Activated CD8-positive, alpha-beta memory T cell treated with anti-CD3 and anti-CD28 coated beads for 1 hour (primary cell): ENCODE measurements at places on chromosomes 6 and 20.

GRCh38 chr20:47054945-47055344 lies 160.3 kb downstream of the EYA2 start:
- DNase-seq = no peak

DNA sequence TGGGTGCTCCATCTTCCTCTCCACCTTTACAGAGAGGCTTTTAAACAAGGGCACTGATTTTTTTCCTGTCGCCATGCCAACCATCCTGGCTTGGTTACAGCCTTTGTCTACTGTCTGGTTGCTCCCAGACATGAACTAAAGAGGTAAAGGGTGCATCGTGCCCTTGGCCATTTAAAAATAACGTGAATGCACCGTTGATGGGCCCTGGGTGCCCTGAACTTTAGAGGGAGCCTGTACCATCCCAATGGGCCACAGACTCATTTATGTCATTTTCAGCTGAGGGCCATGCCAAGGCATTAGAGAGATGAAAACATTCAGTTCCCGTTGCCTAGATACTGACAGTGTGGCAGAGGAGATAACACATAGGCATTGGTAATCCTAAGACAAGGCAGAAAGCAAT lies 23.3 kb downstream of the TMC2 start:
- DNase-seq = no peak

DNA sequence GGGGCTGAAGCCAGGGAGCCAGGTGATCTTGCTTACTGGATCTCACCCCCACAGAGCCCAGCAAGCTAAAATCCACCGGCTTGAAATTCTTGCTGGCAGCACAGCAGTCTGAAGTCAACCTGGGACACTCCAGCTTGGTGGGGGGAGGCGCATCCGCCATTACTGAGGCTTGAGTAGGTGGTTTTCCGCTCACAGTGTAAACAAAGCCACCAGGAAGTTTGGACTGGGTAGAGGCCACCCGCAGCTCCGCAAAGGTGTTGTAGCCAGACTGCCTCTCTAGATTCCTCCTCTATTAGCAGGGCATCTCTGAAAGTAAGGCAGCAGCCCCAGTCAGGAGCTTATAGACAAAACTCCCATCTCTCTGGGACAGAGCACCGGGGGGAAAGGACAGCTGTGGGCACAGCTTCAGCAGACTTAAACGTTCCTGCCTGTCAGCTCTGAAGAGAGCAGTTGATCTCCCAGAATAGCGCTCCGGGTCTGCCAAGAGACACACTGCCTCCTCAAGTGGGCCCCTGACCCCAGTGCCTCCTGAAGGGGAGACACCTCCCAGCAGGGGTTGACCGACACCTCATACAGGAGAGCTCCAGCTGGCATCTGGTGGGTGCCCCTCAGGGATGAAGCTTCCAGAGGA lies 206.3 kb upstream of the KHDRBS2 start:
- DNase-seq = no peak

- DNase-seq = no peak
Observed at GRCh38 chr6:80622641-80623040, 516.2 kb downstream of the BCKDHB start.

DNA sequence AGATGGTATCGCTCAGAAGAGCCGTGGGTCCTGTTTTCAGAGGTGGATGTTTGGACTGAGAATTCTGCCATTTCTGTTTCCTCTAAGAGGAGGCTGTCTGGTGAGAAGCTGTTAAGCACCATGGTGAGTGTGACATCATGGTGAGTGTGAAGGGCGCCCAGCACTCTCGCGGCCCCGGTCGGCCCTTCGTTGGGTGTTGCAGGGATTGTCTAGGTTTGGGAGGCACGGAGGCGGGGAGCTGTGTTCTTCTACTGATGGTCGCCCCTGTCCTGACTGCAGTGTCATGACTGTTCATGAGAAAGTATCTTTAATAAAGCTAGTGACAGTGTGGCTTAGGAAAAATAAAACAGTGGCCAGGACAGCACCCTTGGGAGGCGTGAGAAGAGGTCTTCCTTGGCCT lies 70.4 kb downstream of the NOL4L start:
- no peak for DNase-seq

GRCh38 chr20:56382696-56383095 lies 9.3 kb downstream of the AURKA start:
- DNase-seq = no peak

- DNase-seq = no peak
Observed at GRCh38 chr20:52083627-52084232, 107.8 kb downstream of the ZFP64 start.

DNA sequence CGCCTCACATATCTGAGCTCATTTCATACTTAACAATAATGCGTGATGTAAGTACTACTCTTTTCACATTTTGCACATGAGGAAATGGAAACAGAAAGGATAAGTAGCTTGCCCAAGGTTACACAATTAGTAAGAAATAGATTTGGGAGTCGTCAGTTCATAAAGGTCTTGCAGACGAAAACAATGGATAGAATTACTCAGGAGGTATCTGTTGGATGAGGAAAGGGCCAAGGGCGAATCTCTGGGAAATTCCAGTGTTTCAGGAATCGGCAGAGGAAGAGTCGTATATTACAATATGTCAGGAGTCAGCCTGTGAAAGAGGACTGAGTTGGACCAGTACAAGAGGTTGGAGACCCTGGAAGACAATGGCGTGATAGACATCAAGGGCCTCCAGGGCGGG lies 12.8 kb upstream of the EDN1 start:
- DNase-seq = no peak

DNA sequence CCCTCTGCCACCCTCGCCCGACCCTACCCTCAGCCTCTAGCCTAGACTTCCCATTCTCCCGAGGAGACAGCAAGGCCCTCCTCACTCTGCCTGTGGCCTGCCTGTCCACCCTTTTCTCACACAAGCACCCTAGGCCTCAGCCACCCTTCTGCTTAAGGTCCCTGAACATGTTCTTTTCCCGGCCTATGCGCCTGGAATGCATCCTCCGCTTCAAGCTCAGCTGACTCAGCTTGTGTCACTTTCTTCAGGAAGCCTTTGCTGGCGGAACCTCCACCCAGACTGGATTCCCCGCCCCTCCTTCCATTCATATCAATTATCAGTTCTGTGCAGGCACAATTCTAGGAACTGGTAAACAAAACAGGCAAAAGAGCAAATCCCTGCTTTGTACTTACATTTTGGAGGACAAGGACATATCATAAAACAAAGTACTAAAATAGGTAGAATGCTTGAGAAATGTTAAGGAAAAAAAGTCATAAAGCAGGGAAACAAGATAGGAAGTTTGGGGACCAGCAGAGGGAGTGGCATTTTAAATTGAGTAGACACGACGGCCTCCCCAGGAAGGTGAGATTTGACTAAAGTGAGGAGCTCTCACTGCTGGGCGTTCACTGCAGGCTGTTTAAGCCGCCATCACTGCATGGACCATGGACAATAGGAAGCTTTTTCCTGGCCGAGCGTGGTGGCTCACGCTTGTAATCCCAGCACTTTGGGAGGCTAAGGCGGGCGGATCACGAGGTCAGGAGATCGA lies 17.9 kb upstream of the SNHG17 start:
- no peak for DNase-seq

- DNase-seq = no peak
Observed at GRCh38 chr6:101011186-101011585, 130.1 kb upstream of the ASCC3 start.

- DNase-seq = no peak
Observed at GRCh38 chr6:35505999-35506412, 6.7 kb downstream of the TULP1 start.
